ENCODE measurements at places on chromosomes 3 and 15.

DNA sequence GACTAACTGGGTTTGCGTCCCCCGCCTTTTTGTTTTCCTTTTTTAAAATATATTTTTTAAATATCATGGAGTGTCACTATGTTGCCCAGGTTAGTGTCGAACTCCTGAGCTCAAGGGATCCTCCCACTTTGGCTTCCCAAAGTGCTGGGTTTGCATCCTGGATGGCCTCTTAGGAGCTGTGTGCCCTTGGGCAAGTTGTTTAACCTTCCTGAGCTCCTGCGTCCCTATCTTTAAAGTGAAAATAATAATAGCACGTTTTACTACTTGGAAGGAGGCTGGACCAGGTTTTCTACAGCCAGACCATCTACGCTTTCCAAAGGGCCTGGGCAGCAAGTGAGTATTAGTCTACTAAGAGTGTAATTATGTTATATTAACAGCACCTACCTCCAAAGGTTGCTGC, 44.2 kb upstream of the RNU6-1 start:
- DNase-seq = no peak

DNA sequence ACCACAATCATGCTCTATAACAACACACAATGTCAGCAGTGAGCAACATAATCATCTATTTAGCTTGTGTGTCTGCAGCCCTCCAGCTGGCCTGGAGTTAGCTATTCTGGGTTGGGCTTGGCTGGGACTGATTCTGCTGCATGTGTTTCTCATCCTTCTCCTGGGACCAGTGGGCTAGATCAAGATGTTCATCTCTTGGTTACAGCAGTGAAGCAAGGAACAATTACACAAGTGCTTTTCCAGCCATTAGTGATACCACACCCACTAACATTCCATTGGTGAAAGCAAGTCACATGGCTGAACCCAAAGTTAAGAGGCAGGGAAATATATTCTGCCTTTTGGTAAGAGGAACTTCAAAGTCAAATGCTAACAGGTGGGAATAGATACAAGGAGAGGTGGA, 14.6 kb downstream of the NUDT16 start:
- peak; percentile 58 for DNase-seq

DNA sequence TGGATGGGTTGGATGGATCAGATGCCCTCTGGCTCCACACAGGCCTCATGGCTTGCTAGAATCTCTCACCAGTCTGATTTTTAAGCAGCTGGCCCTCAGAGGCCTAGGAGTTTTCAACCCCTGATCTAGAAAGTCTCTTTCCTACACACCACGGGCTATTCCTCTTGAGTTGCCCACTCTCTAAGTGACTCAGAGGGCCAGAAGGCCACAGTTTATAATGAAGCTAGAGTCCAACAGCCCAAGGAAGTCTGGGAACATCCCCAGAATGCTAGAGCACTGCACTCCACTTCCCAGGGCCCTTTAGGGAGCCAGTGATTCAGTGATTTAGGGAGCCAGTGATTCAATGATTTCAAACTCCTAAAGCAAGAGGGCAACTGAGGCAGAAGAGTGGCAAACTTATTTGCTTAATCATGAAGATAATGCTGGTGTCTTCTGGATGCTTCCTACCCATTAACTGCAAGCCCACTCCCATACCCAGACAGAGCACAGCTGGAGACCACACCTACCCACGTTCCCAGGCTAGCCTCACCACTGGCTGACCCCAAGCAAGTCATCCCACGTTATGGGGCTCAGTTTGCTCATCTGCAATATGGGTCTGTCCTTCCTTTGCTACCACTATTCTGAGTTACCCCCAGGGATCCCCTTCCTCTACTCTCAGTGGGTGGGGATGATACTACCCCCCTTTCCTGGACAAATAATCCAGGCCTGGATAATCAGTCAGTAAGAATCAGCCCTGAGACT, 36.7 kb downstream of the ABTB1 start:
- DNase-seq = peak; percentile 4

DNA sequence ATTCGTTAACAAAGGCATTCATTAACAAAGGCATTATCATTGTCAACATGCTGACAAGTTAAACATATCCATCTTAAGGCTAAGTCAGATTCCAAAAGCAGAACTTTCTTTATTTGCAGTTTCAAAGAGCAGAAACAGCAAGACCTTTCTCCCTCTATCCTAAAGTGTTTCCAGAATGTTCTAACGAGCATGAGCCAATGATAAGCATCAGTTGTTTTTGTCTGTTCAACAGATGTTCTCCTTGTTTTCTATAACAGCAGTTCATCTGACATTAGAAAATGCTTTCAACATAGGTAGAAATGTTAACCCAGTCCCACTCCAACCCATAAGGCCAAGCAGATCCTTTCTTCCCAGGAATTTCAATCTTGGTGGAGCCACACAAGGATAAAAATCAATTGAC, 77.6 kb upstream of the POMGNT2 start:
- DNase-seq = no peak

DNA sequence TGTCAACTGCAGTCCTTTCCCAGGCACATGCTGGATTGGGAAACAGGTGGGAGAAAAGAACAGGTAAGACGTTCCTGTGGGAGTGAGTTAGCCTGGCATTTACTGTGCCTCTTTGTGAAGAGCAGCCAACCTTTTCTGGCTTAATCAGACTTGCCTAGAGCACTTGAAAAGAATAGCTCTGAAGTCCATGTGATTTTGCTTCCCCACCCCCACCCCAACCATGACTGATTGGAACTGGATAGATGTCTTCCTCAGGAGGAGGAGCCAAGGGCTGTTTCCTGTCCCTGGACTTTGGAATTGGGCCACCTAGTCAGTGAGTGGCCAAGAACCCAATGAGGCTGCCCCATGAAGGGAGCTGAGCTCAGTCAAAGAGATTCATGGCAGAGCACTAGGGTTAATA, 4.7 kb upstream of the TMEM41A start:
- no peak for DNase-seq

DNA sequence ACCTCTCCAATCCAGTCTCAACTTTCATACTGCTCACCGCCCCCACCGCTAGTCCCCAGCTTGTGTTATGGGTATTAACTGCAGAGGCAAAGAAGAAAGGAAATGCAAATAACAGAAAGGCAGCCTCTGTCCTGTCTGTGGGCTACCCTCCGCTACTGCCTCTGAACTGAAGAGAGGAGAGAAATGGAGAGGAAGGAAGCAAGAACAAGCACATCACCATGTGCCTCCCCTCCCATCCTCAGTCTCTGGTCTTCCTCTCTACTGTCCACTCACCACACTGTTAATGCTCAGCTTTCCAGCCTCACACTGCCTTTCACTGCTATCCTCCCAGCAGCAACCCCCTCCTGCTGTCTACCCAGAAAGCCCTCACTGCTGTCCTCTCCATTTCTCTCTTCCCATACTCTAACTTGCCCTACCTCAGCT, 139.0 kb upstream of the SLC2A2 start:
- no peak for DNase-seq

DNA sequence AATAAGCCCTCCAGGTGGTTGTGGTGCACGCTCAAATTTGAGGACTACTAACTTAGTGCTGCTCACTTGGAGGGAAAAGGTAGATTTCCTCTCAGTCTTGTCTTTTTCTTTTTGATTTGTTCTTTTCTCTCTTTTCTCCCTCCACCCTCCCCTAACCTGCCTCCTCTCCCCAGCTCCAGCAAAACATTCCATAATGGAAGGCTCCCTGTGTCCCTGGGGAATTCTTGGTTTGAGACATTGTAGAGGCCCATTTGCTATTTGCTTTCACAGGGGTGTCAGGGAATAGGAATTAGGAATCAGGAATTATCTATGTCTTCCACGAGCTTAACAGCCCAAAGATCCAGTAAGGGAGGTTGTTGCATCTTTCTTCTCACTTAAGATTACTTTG, 136.8 kb upstream of the UMPS start:
- no peak for DNase-seq

DNA sequence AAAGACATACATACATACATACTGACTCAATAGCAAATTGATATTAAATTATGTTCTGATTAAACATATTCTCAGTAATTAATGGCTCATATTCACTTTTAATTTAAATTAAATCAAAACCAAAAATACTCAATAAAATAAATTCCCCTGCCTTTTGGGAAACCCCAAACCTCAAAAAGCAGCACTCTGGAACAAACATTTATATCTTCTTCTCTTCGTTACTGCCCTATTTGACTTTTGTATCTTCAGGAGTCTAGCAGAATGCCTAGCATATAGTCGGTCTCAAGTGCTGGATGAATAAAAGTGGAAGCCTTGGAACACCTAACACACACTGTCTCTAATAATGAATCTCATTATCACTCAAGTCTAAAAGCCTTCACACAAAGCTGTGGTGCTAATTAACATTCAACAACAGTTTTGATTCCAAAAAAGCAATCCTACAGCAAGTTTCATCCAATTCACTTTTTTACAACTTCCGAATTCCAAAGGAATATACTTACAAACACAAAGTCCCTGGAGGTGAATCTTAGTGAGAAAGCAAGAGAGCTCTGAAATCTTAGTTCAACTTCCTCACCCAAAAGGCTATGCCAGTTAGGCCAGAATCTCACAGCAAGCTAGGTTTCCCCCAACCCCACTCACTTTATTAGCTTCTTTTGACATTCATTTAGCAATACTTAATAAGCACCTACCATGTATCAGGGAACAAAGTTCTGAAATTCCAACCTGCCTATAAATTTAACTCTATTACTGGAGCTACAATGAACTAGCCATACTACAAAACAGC, 35.0 kb downstream of the GSK3B start:
- no peak for DNase-seq

- no peak for DNase-seq
These were observed 243.2 kb downstream of the MBNL1 start for GRCh38 chr3:152511904-152512303.

- DNase-seq = no peak
These were observed 5.7 kb downstream of the STIMATE start for GRCh38 chr3:52891615-52892081.

- DNase-seq = no peak
These were observed 142.8 kb upstream of the PEX5L start for GRCh38 chr3:180179562-180179961.

- DNase-seq = no peak
These were observed 189.1 kb downstream of the ANXA2 start for GRCh38 chr15:60208709-60209108.

DNA sequence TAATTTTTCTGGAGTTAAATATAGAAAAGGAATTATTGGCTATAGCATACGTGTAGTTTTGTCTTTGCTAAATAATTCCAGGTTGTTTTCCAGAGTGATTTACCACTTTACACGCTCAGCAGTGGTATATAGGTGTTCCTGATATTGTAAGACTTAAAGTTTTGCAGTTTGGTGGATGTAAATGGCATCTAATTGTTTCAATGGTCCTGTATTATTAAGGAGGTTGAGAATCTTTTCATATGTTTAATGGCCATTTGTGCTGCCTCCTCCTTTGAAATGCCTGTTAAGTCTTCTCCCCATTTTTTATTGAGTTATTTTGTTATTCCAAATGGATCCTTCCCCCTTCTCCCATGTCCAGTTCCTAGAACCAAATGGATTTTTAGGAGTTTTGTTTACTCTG, 26.4 kb upstream of the P4HTM start:
- no peak for DNase-seq

- DNase-seq = peak; percentile 75
These were observed 951 bp downstream of the GPR62 start for GRCh38 chr3:51955893-51956770.

- no peak for DNase-seq
These were observed 1.2 kb downstream of the ACOX2 start for GRCh38 chr3:58535531-58536500.

- no peak for DNase-seq
These were observed 243.2 kb downstream of the NSUN3 start for GRCh38 chr3:94305835-94306611.

DNA sequence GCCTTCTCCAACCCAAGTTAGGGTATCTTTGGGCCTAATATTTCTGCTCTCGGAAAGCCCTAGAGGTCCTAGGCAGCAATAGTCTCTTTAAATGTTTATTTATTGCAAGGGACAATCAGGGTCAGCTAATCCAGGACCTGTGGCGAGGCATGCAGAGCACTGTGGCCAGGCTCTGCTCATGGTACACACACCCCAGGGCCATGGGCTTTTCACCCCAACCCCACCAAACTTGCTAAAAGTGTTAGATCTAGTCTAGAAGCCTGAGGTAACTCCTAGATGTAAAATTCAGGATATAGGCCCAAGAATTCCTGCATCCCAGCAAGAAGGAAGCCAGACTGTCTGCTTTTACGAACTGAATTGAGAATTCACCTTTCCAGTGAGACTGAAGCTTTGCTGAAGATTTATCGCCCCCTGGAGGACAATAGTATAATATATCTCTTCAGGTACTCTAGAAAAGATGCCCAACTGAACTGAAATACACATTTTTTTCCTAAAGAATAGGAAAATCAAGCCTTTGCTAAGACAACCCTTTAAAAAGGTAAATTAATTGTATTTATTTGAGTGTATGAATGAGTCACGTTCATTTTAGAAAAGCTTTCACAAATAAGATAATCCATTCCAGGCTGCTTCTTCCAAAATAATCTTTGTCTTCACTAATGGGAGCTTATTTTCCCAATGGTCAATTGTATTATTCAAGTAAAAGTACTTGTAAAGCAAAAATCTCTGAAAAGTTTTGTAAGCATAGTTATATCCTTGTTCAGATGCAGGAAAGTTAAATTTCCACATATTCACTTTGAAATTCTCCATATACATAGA, 89.8 kb downstream of the LRRC3B start:
- DNase-seq = no peak

GRCh38 chr15:74055804-74056203, 26.5 kb downstream of the GOLGA6A start:
- DNase-seq = no peak

DNA sequence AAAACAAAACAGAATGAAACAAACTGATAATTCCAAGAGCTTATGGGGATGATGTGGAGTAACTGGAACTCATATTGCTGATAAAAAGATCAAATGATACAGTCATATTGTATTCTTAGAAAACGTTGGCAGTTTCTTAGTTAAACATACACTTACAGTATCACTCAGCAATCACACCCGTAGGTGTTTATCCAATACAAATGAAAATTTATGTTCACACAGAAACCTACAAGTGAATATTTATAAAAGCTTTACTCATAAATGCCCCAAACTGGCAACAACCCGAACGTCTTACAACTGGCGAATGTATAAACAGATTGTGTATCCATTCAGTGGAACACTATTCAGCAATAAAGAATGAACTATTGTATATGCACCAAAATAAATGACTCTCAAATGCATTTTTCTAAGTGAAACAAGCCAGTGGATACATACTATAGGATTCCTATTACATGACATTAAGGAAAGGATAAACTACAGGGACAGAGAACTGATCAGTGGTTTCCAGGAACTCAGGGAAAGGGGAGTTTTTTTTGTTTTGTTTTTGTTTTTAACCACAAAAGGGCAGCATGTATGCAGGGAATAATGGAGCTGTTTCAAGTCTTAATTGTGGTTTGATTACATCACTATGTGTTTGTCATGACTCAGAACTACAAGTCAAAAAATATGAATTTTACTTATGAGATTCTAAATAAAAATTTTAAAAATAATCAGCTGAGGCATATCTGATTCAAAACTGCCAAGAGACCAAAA, 71.8 kb upstream of the NDUFB4 start:
- DNase-seq = no peak

- DNase-seq = no peak
These were observed 436.4 kb upstream of the RBMS3 start for GRCh38 chr3:28844298-28845005.

Data from left hindlimb (tissue), 1 donor.